COR-L47 (cell line): ENCODE measurements at places on chromosomes 13 and 19.
A peak's percentile ranks its signal among the peaks of the same experiment; 100 is the strongest.

- DNase-seq, result no peak
These were observed 2.1 kb upstream of the RCBTB2 start for GRCh38 chr13:48534911-48535501.

- no peak for DNase-seq
These were observed 1.8 kb upstream of the APOE start for GRCh38 chr19:44903602-44904425.

DNA sequence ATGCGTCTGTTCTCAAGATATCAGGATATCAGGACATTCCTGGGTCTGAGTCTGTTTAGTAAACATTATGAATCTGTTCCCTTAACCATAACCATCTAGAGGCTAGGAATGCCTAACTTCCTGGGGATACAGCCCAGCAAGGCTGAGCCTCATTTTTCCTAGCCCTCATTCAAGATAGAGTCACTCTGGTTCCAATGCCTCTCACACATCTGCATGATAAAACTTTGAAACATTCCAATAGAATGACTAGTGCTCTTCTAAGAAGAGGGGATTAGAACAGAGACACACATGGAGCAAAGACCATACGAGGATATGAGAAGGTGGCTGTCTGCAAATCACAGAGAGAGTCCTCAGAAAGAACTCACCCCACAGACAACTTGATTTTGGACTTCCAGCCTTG lies 20.6 kb upstream of the CABP5 start:
- no peak for DNase-seq

GRCh38 chr13:43128504-43128961 lies 105.1 kb downstream of the DNAJC15 start:
- DNase-seq, result no peak

DNA sequence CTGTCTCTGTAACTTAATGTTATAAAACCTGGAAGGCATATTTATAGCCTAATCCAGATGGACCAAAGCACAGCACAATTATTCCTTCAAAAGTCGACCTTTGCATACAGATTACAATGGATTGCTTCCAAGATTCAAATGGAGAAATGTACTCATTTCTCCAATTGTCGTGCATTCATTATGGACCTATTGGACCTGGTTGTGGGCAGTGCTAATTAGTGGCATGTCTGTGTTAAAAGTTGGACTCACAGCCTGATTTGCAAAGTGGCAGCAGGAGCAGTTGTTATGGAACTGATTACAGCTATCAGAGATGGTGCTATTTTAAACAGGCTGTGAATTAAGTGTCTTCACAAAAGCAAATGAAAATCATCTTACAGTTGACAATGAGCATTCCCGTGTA lies 1529.3 kb upstream of the SLC10A2 start:
- no peak for DNase-seq

DNA sequence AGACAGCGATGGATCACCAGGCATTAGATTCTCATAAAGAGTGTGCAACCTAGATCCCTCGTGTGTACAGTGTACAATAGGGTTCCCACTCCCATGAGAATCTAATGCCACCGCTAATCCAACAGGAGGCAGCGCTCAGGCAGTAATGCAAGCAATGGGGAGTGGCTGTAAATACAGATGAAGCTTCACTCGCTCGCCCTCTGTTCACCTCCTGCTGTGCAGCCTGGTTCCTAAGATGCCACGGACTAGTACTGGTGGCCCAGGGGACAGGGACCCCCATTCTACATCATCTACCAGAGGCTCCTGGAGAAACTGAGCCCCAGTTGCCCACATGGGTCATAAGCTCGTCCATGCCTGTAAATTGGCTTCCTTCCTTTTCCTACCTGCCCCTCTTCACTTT lies 8.0 kb downstream of the CLEC4M start:
- DNase-seq, result no peak

GRCh38 chr13:72565893-72566292 lies 161.5 kb downstream of the MZT1 start:
- peak; percentile 56 for DNase-seq

DNA sequence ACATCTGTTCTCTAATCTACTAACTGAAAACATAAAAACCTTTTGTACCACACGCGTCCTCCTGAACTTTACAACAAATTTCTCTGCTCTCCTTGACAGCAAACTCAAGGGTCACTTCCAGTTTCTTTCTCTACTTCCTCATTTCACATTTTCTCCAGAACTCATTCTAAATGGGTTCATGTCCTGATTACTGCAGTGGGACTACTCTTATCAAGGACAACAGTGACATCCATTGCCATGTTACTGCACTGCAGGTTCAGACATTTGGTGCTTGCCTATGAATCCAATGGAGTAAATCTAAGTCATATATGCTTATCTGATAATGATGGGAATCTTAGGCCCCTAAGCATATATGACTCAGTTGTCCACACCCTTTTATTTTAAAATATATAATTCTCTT lies 35.3 kb downstream of the FPR3 start:
- no peak for DNase-seq

GRCh38 chr13:42865768-42866102 lies 84.4 kb downstream of the FAM216B start:
- DNase-seq, result no peak

DNA sequence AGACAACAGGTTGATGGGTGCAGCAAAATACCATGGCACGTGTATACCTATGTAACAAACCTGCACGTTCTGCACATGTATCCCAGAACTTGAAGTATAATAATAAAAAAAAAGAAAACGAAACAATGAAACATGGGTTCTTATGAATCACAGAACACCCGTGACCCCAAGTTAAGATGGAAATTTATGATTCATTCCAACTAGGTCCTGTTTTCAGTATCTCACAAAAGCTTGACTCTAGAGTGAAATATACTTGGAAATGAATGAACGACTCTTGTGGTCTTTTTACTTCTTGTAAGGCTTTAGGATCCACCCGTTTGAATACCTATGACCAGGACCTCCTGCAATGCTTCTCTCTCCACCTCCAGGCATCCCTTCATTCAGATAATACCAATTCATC lies 3.5 kb upstream of the LILRB4 start:
- DNase-seq, result no peak

- DNase-seq, result peak; percentile 74
These were observed 2.4 kb upstream of the NTN5 start for GRCh38 chr19:48674921-48675824.

- DNase-seq, result no peak
These were observed 21.2 kb downstream of the ZNF233 start for GRCh38 chr19:44280916-44281315.

- no peak for DNase-seq
These were observed 160.1 kb downstream of the COG6 start for GRCh38 chr13:39815345-39816111.

DNA sequence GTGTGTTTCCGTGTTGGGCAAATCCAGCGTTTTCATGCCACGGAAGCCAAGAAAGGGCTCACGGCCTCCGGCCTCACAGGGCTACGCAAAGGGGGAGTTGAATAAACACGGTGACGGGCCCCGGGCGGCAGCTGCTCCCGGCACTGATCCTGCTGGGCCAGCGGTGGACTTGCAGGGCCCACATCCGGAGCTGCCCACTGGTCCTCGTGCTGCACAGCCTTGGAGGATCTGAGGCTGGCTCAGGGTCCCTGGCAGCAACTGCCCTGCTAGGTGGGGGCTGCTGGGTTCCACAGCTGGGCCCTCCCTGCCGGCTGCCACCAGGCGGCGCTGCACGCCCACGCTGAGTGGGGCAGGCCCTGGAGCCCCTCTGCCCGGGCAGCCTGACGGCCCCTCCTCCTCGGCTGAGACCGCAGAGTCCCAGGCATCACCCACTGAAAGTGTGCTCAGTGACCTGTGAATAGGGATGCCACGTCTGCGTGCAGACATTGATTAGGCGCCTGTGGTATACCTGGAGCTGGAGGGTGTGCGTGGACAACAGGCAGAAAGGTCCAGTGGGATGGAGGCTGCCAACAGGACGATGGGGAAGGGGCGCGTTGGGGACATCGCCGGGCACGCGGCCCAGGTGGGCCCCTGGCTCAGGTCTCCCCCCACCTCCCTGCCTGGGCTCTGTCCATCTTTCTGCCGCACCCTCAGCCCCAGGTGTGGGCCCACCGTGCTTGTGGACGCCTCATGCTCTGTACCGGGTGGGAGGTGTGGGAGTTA lies 5.3 kb upstream of the HCN2 start:
- peak; percentile 33 for DNase-seq

DNA sequence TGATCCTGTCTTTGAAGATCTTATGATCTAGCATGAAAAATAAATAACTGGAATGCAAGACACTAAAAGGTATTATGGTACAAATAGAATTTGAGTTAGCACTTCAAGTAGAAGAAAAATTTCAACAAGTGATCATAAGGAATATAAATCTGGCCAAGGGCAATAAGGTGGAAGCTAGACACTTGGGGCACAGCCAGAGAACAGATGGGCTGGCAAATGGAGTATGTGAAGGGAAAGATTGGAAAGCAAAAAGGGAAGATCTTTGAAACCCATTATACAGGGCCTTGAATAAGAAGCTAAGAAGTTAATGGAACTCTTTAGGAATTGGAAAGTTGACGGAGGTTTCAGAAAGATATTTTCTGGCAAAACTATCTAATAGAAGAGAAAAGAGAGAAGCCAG lies 61.0 kb downstream of the MZT1 start:
- no peak for DNase-seq

- DNase-seq, result peak; percentile 95
These were observed at the start of gene MFSD12 for GRCh38 chr19:3557461-3558248. TSS of gene MFSD12 (minus strand) at chr19:3557586. CDS start at chr19:3557403, 183 bp downstream.

GRCh38 chr19:46402725-46403124 lies 10.6 kb downstream of the CCDC8 start:
- DNase-seq, result no peak

DNA sequence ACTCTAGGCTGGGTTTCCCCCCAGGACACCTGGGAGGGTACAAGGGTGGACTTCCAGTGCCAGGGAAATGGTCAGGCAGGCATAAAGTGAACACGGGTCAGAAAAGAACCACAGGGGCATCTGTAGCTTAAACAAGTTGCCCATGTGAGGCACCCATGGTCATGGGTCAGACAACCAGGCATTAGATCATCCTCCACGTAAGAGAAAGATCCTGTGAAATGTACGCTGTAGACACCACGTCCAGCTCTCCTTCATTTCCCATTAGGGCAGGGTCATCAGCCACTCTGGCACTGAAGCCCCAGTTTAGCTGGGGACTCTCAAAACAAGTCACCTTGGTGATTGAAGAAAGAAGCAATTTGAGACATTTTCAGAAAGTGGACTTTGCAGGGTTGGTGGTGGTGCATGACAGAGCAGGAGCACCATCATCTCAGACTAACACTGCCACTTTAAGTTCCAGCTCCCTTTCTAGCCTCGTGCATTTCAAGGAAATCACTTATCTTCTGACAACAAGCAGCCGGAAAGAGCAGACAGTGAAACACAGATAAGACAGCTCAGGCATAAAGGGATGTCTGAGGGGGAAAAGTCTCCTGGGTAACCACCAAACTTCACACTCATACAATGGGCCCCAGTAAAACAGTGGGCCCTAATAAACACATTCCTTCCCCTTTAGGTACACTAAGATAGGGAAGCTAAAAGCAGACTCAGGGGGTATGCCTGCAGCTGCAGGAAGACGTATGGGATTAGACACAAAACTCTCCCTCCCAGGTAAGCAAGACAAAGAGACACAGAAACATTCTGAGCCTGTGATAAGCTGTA lies 16.1 kb upstream of the SIGLEC6 start:
- no peak for DNase-seq
